ENCODE measurements at places on chromosomes 6 and 20. TPM values are rescaled to one million over a fixed set of nuclear protein-coding genes. Genes with fewer than 3 reads are reported as not detected.

Gene C2
- total RNA-seq = not detected

Gene FAM83B
- 19.8 TPM for total RNA-seq

DNA sequence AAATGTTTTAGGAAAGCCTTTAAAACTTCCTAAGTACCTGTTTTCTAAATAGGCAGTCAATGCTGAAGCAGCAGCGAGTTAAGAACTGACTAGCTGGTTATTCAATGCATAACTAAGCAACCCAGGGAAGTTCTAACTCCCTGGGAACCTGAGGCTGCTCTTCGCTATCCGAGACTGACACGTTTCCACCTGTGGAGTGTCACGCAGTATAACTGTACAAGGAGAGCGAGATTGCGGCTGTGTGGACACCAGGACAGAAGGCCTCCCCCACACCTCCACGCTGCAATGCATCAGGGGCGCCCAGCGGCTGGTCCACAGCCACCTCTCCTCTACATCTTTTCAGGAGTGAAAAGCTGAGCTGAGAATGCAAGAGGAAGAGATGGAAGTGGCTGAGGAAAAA lies 8.0 kb downstream of the PXDC1 start:
- no peak for DNase-seq

DNA sequence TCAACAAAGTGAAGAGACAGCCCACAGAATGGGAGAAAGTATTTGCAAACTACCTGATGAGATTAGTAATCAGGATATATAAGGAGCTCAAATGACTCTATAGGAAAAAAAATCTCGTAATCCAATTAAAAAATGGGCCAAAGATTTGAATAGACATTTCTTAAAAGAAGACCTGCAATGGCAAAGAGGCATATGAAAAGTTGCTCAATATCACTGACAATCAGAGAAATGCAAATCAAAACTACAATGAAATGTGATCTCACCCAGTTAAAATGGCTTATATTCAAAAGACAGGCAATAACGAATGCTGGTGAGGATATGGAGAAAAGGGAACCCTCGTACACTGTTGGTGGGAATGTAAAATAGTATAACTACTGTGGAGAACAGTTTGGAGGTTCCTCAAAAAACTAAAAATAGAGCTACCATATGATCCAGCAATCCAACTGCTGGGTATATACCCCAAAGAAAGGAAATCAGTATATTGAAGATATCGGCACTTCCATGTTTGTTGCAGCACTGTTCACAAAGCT lies 65.0 kb downstream of the TOX2 start:
- no peak for DNase-seq

DNA sequence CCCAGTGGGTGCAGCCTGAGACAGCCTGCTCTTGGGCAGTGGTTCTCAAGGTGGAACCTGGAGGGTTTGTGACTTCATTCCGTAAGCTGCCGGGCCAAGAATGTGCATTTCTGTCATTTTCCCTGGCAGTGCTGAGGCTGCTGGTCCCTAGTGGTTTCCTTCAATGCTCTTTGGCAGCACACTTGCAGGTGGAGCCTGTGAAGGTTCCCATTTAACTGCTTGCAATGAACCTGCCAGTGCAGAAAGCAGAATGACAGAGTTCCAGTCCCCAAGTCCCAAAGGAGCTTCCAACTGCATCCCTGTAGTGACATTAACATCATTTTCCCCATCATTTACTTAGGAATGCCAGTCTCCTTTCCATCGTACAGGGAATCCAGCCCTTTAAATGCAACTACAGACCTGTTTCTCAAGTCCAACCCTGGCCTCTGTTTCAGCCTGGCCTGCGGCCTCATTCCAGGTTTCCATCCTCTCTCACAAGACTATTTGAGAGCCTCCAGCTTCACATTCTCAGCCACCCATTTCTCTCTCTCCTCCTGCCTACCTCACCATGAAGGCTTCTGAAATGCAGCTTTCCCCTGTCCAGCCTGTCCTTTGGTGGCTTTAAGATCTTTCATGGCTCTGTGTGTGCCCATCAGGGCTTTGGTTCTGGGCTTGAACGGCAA lies 149.7 kb upstream of the GGTLC1 start:
- DNase-seq = no peak

DNA sequence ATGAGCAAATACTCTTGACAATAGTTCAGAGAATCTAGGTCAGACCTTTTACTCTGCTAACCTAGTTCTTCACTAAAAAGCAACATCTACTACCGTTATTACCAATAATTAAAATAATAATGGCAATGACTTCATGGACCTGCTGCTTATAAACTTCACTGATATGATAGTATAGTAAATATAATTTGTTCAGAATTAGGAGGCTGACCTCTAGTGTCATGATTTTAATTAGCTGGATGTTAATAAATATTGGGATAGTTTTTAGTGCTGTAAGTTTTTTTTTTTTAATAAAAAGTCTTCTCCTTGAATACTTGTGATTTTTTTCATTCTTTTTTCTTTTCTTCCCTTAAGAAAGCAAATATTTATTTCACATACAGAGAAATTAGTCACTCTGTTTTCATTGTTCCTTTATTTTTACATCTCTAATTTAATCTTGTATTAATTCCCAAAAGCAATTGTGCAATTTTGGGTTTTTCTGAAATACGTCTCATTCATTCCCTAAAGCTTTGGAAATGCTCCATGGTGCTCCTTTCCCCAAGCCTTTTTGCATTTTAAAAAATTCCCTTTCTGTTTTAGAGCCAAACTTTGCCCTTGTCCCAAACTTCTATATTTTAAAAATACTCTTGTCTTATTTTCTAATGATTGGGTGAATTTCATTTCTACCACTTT lies 46.6 kb upstream of the UST start:
- DNase-seq = no peak

DNA sequence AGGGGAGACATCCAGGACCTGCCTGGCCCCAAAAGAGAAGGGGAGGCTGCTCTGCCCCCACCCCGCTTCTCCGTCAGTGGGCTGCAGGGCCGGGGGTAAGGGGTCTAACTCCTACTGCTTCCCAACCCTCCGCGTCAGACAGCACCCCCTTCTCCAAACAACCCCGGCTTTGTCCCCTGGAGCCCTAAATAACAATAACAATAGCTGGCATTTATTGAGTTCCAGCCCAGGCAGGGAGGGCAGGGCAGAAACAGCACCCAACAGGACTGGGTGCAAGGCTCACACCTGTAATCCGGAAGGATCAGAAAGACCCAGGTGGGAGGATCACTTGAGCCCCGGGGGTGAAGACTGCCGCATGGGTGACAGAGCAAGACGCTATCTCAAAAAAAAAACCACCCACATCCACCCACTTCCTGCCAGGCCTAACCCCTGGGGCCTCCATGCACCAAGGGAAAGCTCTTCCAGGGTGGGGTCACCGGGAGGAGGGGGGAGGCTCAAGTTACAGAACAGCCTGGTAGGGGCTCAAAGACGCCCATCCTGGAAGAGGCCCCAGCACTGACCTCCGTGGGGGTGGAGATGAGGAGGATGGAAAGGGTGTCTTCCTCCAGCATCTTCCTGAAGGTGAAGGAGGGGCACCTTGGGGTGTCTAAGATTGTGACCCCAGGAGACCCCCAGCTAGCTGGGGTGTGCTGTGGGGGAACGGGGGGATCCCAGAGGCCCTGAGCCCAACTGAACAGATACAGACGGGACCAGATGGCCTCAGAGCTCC lies 1.3 kb upstream of the FNDC11 start:
- no peak for DNase-seq

- no peak for DNase-seq
Measured at GRCh38 chr6:30554962-30555815, 1.1 kb downstream of the GNL1 start.

DNA sequence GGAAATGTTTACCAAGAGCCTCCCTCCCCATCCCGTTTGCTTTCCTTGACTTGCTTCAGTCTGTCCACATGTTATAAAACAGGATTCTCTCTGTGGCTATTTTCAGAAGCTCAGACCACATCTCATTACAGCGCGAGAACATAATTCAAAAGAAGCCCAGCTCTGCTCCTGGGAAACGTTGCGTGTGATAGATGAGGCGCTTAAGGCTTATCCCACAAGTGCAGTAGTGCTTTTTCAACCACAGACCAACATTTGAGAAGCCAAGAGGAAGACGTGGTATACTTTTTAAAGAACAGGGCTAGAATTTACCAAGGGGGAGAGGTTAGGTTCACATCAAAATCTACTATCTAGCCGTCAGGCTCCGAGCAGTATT lies 239.5 kb downstream of the SLC24A3 start:
- no peak for DNase-seq

GRCh38 chr6:125558241-125558843 lies 191.1 kb upstream of the HEY2 start:
- no peak for DNase-seq

DNA sequence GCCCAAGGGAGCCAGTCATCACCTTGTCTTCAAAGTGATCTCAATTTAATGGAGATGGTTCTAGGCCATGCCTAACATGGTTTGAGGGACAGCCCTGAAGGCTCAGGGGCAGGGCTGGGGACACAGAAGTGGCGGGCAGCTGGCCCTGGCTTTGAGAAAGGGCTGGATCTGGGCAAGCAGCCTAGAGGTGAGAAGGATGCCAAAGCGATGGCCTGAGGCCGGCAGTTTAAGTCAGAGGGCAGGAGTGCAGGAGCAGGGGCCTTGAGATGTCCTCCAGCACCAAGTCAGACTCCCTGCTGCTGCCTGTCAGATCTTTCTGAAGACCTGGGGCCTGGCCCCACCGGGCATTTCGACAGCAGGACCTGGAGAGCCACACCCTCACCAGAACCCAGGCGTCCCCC lies 28.4 kb upstream of the APMAP start:
- no peak for DNase-seq

GRCh38 chr6:113610377-113610988 lies 246.7 kb upstream of the MARCKS start:
- DNase-seq = no peak

DNA sequence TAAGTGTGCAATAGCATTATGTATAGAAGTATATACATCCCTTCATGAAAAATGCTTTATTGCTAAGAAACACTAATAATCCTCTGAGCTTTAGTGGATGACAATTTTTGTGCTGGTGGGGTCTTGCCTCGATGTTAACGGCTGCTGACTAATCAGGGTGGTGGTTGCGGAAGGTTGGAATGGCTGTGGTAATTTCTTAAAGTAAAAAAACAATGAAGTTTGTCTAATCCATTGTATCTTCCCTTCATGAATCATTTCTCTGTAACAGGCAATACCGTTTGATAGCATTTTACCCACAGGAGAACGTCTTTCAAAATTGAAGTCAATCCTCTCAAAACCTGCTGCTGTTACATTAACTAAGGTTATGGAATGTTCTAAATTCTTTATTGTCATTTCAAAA lies 816.5 kb upstream of the GJE1 start:
- DNase-seq = no peak

Gene AIF1
- not detected for total RNA-seq

DNA sequence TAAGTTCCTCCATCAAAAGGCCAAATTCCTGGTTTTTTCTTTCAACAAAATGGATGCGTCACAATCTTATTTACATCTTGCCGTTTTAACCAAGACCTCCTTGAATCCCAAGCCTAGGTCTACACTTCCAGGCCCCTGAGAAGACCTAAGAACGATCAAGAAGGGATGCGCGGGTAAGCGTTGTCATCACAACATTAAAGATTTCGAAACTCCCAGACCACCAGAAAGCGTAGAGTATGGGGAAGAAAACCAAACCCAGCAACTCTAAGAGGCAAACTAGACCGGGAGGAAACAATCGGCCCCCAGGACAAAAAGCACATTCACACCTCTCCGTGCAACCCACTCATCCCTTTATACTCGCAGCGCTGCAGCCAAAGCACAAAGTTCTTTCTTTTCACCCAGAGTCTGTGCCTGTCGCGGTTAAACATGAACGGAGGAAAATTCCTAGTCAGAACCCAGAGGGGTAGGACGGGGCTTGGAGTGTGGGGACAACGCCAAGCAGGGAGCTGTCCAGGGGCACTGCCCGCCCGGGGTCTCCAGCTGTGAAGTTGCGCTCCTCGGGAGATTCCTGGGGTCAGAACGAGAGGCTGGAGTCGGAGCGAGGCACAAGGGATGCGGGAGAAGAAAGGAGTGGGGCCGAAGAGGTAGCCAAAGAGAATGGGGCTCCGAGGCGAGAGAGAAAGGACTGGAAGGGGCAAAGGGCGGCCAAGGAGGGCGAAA lies 725 bp downstream of the OSER1 start:
- DNase-seq = no peak

Gene SIM1
- 6.9 TPM for total RNA-seq

Gene LY6G5C
- total RNA-seq = 1.1 TPM

- DNase-seq = no peak
Measured at GRCh38 chr6:164962805-164963204, 346.6 kb downstream of the C6orf118 start.

Gene ARFRP1
- total RNA-seq = 49.0 TPM

- DNase-seq = no peak
Measured at GRCh38 chr6:307065-307814, 15.0 kb downstream of the DUSP22 start.

- peak; percentile 3 for DNase-seq
Measured at GRCh38 chr6:166877906-166878305, 78.4 kb downstream of the RNASET2 start.

- DNase-seq = no peak
Measured at GRCh38 chr6:31270788-31271640, 878 bp downstream of the HLA-C start.

DNA sequence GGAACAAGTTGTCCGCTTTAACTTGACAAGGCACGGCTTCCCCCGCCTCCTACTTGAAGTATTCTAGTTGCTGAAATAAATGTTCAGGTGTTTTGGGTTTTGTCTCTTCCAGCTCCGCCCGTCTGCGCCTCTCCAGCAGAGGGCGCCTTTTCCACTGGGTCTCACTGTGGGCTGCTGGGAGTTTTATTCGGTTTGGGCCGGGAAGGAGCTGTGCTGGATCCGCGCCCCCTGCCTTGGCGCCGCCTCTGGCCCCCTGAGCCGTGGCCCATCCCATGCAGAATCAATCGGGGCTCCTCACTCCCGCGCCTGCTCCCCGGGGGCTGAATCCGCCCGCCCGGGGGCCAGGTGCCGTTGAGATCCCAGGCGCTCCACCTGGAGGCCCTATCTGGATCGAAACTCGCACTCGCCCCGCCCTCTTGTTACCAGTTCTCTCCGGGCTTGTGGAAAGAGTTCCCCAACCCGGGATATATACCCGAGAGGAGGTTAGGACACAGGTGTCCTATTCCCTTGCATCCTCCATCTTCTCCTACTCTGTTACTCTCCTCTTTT lies 51.0 kb upstream of the TCF21 start:
- DNase-seq = no peak

DNA sequence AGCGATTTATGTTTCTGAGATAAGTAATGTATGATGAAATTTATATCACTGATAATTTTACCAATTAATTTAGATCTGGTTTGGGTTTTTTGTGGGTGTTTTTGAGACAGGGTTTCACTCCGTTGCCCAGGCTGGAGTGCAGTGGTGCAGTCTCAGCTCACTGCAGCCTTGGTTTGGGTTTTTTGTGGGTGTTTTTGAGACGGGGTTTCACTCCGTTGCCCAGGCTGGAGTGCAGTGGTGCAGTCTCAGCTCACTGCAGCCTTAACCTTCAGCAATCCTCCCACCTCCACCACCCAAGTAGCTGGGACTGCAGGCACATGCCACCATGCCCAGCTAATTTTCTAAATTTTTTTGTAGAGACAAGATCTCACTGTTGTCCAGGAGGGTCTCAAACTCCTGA lies 13.0 kb downstream of the MRS2 start:
- DNase-seq = no peak

Gene CARMIL1
- total RNA-seq = 29.6 TPM

GRCh38 chr6:40930555-40930954 lies 108.5 kb downstream of the UNC5CL start:
- no peak for DNase-seq

- no peak for DNase-seq
Measured at GRCh38 chr6:138959521-138959920, 28.5 kb downstream of the REPS1 start.

Data from epithelial cell of proximal tubule (primary cell).